ENCODE measurements at places on chromosomes 11 and 22.
A peak's percentile ranks its signal among the peaks of the same experiment; 100 is the strongest.

DNA sequence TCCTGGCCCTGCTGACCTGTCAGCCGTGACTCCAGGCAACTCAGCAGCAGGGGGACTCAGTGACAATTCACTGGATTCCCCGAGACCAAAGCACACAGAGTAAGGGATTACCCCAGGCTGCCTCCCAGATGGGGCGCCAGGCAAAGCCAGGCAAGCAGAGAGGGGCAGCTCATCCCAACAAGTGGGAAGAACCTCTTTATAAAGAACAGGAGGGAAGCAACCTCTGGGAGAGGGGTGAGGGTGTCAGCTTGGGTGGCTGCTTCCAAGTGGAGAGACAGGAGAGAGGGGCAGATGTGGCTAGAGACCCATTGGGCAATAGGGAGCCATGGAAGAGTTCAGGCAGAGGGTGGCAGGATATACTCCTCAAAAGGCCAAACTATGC, 1.2 kb downstream of the SLC22A12 start:
- no peak for DNase-seq

- DNase-seq: no peak
Measured at GRCh38 chr11:12693479-12694182, 19.4 kb downstream of the TEAD1 start.

DNA sequence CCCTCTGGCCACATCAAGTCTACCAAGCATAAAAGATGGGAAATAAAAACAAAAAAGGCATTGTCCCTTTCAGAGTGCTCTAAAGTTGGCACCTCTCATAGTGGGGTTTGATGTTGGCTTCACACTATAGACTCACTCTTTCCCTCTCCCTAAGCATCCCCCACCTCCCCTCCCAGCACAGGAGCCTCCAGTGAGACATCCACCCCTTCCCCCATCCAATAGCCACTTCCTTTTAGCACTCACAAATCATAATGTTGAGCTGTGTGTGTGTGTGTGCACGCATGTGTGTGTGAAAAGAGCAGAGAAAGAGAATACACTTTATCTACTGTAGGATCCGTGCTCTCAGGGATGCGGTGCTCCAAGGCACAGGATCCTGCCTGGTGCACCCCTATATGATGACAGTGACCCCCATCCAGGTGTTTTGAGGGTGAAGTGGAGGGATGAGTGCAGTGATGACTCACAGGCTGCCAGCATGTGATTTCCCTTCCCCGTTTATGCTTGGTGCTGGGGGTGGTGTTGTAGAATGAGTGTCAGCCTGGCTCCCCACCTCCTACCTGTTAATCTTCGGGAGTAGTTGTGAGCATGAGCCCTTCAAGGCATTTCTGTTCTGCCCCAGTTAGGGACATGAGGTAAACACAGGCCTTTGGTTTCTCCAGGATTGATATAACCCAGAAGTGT, 235.2 kb upstream of the B3GAT1 start:
- DNase-seq: no peak

- no peak for DNase-seq
Measured at GRCh38 chr22:35318346-35319215, 18.9 kb downstream of the TOM1 start.

- no peak for DNase-seq
Measured at GRCh38 chr11:123062892-123063825, 1.2 kb upstream of the HSPA8 start.

DNA sequence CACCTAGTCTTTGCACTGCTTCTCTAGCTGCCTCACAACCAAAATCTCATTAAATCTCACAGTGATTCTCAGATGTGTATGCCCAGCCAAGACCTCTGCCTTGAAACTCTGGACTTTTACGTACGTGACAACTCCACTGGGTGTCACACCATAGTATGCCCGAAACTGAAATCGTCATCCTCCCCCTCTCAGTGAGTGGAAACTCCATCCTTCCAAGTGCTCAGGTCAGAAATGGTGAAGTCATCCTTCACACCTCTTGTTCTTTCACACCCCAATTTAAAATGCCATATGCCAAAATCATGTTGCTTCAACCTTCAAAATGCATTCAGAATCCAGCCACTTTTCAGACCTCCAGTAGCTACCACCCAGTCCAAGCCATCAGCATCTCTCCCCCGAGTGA, 42.5 kb downstream of the SFI1 start:
- no peak for DNase-seq

DNA sequence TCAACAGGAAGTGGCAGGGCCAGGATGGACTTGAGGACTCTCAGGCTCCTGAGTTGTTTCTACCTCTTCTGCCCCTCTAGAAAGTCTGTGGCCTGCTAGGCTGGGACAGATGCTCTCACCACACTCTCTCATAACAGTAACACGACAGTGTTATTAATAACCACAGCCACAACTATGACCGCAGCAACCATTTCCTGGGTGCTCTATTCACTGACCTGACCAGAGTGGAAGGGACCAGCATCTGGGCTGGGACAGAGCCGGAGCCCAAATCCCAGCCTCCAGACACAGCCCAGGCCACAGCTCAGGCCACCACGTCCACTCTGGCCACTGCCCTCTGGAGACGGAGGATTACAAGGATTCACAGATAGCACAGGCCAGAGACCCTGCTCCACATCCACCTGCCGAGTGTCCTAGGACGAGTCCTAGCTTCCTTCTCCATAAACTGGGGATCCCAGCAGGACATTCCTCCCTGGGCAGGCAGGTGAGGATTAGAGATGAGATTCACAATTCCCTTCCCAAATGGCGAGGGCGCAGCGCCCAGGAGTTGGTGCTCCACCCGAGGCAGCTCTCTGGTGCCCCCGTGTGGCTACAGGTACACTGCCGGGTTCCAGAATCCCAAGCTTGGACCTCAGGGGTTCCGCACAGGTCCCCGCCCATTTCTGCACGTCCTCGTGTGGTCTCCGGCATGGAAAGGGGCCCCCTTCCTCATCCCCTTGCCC, 7.1 kb downstream of the PNPLA5 start:
- no peak for DNase-seq

GRCh38 chr11:58676563-58677135, 54.2 kb downstream of the CNTF start:
- DNase-seq: no peak

DNA sequence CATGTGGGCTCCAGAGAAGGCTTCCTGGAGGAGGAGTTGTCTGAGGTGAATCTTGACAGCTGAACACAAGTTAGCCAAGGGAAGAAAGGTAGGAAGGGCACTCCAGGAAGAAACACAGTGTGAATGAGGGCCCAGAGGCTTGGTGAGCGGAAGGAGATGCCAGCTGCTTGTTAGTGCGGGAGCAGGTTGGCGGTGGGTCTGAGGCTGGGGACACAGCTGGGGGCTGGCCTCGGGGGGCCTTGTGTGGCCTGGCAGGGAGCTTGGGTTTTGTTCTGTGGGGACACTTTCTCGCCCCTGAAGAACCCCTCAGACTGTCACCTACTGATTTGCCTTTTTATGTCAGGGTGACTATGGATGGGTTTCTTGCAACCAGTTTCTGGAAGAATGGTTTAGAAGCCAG, 160.0 kb downstream of the ST3GAL4 start:
- no peak for DNase-seq

DNA sequence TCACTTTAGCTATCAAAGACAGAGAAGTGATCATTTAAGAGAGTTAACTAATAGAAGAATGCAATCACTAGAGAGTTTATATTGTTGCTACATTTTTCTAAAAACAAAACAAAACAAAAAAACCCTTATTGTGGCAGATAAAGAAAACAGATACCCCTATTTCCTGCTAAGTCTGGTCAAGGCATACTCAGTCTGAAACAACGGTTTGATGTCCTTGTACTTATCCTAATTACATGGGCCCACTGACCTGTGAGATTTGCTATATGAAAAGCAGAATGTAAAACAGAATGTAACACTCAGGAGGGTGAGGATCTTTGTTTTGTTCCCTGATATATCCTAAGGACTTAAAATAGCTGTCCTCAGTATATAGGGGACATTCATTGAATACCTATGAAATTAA, 24.6 kb downstream of the MAML2 start:
- DNase-seq: no peak

- DNase-seq: no peak
Measured at GRCh38 chr11:27409742-27410141, 46.7 kb upstream of the CCDC34 start.

- DNase-seq: no peak
Measured at GRCh38 chr11:74403607-74404321, 5.5 kb upstream of the PGM2L1 start.

GRCh38 chr11:68584097-68584496, 100.2 kb upstream of the GAL start:
- DNase-seq: peak; percentile 19

- no peak for DNase-seq
Measured at GRCh38 chr11:19499026-19499669, 213.5 kb upstream of the NAV2 start.

DNA sequence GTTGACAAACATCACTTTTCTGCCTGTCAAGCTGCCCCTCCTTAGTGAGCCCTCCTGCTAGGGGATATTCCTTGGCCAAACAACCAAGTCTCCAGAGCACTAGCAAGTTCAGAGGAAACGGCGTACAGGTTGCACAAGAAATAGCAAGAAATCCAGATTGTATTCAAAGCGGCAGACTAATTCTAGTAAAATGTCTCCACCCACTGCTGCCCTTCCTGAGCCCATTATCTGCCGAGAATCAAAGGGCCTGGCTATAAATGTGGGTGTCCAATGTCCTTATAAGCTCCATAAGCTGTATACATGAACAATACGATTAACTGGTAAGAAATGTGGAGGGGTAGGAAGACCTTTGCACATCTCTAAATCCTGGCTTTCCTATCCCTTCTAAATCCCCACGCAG, 44.0 kb upstream of the AKIP1 start:
- DNase-seq: no peak

DNA sequence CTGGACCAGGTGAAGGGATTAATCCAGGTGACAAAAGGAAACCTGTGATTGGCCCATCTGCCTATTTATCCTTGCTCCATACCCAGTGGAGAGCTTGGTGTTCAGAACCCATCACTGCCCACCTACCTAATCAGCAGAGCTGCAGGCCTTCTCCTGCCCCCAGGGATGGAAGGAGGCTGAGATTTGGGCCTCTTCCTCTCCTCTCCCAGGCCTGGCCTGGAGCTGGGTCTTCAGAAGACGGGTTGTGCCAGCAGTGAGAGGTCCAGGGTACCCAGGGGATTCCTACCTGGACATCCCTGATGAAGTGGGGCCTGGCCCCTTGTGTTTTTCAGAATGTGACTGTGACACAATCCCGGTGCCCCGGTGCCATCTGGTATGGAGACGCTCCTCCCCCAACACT, 80.3 kb upstream of the MYOD1 start:
- no peak for DNase-seq

DNA sequence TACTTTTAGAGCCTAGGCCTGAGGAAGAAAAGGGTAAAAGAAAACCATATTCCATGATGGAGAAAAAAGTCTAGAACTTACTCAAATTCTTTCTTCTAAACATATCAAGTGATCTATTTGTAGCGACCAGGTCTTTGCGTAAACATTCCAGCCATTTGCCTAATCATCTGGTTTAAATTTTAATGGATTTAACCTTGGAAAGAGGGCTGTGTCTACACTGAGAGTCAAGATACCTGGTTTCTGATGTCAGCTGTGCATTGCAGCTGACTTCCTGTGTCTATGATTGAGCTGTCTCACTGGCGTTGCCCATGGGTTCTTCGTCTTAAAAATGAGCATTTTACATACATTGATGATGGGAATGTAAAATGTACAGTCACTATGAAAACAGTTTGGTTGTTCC, 10.0 kb upstream of the TMEM123 start:
- no peak for DNase-seq

Data from stimulated activated CD8-positive, alpha-beta memory T cell treated with anti-CD3 and anti-CD28 coated beads, Interleukin-7, amount 100 ng/mL, for 1 hour (primary cell).